Activated CD4-positive, alpha-beta T cell treated with anti-CD3 and anti-CD28 coated beads, Interleukin-2, amount 50 U/mL, for 48 hours (primary cell): ENCODE measurements at places on chromosomes 6 and 20.

DNA sequence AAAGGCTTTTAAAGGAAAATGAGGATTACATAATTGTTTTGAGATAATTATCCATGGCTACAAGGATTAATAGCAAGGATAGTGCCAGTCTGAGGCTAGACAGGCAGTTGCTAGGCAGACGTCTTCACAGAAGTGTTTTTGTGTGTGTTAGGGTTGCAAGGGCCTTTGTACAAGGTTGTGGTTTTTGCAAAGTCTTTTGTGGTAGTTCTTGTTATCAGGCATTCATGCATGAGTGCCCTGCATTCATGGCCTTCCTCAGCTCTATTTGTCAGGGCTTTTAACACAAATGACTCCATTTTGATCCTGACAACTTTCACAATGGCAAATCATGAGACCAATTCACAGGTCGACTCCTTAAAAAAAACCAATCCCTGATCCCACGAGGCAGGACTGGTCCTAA, 68.1 kb upstream of the TXNDC5 start:
- DNase-seq: no peak

- no peak for DNase-seq
These were observed 25.8 kb downstream of the SDHAF4 start for GRCh38 chr6:70592391-70593117.

GRCh38 chr6:161429921-161430490, 156.1 kb upstream of the AGPAT4 start:
- DNase-seq: no peak

- no peak for DNase-seq
These were observed 30.8 kb downstream of the IL20RA start for GRCh38 chr6:137013738-137014602.

GRCh38 chr20:10666221-10667076, 7.3 kb downstream of the JAG1 start:
- no peak for DNase-seq

DNA sequence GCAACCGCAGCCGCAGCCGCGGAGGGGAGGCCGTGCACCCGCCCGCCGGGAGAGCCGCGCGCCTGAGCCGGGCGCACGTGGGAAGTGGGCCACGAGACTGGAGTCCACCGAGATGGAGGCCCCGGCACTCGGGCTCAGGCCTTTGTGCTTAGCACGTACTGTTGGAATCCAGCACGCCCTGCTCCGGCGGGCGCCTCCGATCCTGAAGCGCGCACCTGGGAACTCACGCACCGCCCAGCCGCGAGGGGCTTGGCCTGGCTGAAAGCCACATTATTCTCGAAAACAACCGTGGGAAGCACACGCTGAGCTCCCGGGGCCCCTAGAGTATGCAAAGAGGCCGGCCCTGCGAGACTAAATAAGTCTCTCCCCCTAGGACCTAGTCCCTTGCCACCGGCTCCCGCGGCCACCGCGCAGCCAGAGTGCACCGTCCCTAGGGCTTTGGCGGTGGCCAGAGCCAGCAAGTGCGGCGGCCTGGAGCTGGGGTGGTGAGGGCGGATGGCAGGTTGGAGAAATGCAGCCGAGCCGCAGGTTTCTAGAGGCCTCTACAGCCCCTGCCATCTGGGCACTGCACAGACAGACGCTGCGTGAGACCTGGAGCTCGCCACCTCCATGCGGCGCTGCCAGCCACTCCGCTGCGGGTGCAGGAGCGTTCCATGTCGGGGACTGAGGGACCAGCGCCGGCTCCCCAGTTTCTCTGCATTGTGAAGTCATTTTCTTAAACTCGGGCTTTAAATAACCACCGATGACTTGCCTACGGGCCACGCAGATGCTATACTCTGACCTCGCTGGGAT, 42.0 kb upstream of the LY86 start:
- peak; percentile 21 for DNase-seq

- DNase-seq: peak; percentile 37
These were observed 164.2 kb downstream of the NFATC2 start for GRCh38 chr20:51378171-51378928.

- no peak for DNase-seq
These were observed at the start of gene SULF2 for GRCh38 chr20:47785311-47785853. SULF2 (minus strand) TSS chr20:47785481; CDS start chr20:47757363, 28,118 bp downstream.

DNA sequence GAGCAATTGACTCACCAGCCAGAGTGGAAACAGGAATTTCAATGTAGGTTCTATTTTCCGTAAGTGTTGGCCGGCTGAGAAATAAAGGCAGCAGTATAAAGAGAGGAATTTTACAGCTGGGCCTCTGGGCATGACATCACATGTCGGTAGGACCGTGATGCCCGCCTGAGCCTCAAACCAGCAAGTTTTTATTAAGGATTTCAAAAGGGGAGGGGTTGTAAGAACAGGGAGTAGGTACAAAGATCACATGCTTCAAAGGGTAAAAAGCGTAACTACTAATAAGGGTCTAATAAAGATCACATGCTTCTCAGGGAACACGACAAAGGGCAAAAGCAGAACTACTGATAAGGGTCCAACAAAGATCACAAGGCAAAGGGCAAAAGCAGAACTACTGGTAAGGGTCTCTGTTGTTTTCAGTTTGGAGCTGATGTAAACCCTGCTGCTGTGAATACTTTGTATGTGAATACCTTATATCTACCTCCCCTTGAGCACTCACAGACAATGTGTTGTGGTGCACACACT, 9.0 kb upstream of the TULP4 start:
- no peak for DNase-seq
